ENCODE measurements at places on chromosomes 11 and 22.

- peak; percentile 43 for DNase-seq
These were observed 58.7 kb downstream of the CTTN start for GRCh38 chr11:70456921-70457532.

DNA sequence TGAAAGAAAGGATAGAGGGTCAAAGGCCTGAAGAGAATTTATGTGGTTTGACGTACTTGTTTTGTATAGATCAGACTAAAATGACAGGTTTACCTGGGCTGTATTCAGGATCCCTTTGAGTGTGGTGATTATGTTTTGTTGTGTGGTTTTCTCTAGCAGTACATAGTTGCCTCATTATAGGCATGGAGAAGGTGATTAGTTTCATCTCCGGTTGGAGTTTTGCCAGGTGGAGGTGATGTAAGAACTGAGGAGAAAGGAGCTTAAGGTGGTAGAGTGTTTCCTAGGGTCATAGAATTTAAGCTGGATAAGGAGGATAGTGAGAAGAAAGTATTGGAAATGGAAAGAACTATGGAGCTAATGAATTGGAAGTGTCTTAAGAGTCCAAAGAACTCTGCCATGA, 229.0 kb downstream of the TMEM135 start:
- no peak for DNase-seq

- no peak for DNase-seq
These were observed 76.1 kb upstream of the LIN7C start for GRCh38 chr11:27582621-27583020.

DNA sequence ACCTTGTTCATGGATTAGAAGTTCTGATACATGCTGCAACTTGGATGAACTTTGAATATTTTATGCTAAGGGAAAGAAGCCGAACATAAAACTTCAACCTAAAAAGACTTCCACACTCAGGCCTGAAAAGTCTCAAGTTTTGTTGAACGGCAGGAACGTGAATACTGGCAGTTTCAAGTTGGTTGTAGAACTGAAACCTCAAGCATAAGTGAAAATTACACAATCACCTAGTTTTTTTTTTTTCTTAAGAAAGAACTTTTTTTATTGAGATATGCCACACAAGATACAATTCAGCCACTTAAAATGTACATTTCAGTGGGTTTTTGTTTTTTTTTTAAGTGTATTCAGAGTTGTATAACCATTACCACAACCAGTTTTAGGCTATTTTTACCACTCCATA, 50.8 kb upstream of the ADORA2A start:
- DNase-seq = no peak

DNA sequence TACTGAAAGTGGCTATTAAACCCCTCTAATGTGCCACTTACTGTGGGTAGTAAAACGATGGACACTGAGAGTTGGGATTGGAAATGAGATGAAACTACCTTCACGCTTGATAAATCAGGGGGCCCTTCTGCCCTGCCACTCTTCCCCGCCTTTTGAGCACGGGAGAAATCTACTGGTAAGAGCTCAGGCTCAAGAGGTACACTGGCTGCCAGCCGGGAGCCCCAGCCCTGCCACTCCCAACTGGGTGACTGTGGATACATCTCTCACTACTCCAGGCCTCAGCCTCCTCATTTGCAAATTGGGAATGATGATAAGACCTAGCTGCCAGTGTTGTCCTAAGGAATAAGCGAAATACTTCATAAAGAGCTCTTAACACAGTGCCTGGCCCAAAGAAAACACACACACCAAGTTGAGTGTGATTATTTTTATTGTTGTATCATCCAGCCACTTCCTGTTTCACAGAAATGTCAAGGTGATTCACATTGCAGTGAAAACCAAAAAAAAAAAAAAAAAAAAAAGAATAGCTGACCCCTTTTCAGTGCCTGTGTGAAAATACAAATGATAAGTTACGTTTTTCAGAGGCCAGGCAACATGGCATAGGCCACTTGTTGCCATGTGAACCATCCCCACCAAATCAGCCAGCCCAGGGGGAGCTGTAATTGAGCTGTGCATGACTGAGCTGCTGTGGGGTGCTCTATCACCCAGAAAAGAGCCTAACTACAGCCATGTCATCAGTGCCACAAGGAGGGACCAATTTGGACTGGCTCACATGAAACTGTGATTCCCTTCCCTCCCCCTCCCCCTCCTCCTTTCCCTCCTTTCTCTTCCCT, 4.4 kb upstream of the ZNRD2 start:
- DNase-seq = no peak

DNA sequence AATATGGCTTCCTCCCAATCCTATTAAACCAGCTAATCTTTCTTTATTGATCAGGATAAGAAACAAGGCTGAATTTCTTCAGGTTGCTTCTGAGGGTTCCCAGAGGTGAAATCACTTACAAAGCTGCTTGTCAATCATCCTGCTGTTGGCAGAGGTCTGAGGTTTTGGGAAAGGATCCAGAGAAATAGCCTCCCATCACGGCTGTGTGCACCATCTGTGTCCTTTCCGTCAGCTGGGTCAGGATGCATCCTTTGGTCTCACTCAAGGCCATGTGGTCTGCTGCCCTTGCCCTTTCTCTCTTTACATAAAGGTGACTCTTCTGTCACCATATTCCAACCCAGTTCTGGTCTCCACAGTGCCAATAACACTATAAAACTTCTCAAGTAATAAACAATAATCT, 113.4 kb upstream of the TEAD1 start:
- DNase-seq = no peak

DNA sequence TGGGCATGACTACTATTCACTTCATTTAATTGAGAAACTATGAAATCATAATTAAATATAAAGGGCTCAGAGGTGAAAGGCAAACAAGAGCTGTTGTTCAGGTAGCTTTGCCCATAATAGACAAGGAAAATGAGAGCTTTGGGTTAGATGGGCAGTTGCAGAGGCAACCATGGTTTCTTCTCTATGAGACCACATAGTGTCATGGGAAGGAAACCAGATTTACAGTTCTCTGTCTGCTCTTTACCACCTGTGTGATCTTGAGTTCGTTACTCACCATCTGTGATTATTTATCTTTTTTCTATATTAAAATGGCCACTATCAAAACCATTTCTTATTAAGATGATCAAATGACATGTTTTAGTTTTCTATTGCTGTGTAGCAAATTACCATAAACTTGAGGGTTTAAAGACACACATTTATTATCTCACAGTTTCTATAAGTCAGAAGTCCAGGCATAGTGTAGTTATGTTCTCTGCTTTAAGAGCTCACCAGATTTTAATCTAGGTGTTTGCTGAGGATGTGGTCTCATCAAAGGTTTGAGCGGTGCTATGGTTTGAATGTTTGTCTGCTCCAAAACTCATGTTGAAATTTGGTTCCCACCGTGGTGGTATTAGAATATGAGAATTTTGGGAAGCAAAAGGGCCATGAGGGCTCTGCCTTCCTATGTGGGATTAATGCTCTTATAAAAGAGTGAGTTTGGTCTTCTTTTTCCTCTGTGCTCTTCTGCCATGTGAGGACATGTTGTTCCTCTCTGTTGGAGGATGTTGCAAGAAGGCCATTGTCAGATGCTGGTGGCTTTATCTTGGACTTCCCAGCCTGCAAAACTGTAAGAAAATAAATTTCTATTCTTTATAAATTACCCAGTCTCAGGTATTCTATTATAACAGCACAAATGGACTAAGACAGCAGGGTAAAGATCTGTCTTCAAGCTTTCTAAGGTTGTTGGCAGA, 38.2 kb downstream of the OR2AG2 start:
- no peak for DNase-seq

GRCh38 chr11:116257092-116257491, 515.7 kb downstream of the BUD13 start:
- DNase-seq = no peak

- peak; percentile 94 for DNase-seq
These were observed 3.9 kb downstream of the SH3BP1 start for GRCh38 chr22:37643225-37643847.

Measured in HuH-7 (cell line).